H1 (cell line): ENCODE measurements at places on chromosomes 16 and 17. TPM values are rescaled to one million over a fixed set of nuclear protein-coding genes. Genes with fewer than 3 reads are reported as not detected.

DNA sequence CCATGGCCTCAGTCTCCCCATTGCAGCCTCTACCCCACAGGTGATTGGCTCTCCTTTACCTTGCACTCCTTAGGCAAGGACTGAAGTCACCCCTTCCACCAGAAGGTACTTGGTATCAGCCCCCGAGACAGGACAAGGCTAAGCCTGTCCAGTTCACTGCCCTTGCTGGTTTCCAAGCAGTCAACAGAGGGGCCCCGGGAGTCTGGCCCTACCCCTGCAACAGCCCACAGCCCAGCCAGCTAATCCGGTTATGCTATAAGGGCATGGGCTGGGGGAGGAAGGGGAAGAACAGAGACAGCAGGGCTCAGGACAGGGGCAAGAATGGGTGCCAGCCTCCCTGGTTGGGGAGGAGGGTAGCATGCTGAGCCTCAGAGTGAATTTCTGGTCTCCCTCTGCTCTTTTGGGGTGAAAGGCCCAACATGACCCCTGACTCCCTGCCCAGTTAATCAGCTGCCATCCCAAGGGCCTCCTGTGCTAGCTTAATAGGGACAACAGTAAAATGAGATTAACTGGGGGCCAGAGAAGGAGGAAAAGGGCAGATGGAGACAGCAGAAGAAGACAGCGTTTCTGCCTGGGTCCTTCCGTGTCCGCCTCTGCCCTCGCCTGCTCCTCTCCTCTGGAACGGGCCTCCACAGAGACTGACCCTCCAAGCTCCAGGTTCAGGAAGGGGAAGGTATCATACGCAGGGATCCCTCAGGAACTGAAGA, 10.7 kb downstream of the DLG4 start:
- peak overlapping the region; percentile 11; the same call in 1 of the 2 replicates for H3K27ac ChIP-seq
- DNase-seq, result no peak
- H3K4me3 ChIP-seq, result peak overlapping the region; percentile 36; the same call in 1 of the 2 replicates
- H3K36me3 ChIP-seq, result no peaks in the 10 kb centered on the region
- no peaks in the 10 kb centered on the region; the same call in 1 of the 2 replicates for H3K27me3 ChIP-seq
- H3K4me1 ChIP-seq, result peaks cover 35% of the 10 kb centered on the region

- peak overlapping the region; percentile 82 for H3K27ac ChIP-seq
- no peaks in the 10 kb centered on the region for H3K36me3 ChIP-seq
- H3K4me3 ChIP-seq, result peak overlapping the region; percentile 49
- H3K27me3 ChIP-seq, result peaks cover 15% of the 10 kb centered on the region; the same call in 1 of the 2 replicates
- no peak for DNase-seq
- H3K4me1 ChIP-seq, result peaks cover 40% of the 10 kb centered on the region
Observed at GRCh38 chr17:34156741-34157589, 98.1 kb upstream of the CCL2 start.

DNA sequence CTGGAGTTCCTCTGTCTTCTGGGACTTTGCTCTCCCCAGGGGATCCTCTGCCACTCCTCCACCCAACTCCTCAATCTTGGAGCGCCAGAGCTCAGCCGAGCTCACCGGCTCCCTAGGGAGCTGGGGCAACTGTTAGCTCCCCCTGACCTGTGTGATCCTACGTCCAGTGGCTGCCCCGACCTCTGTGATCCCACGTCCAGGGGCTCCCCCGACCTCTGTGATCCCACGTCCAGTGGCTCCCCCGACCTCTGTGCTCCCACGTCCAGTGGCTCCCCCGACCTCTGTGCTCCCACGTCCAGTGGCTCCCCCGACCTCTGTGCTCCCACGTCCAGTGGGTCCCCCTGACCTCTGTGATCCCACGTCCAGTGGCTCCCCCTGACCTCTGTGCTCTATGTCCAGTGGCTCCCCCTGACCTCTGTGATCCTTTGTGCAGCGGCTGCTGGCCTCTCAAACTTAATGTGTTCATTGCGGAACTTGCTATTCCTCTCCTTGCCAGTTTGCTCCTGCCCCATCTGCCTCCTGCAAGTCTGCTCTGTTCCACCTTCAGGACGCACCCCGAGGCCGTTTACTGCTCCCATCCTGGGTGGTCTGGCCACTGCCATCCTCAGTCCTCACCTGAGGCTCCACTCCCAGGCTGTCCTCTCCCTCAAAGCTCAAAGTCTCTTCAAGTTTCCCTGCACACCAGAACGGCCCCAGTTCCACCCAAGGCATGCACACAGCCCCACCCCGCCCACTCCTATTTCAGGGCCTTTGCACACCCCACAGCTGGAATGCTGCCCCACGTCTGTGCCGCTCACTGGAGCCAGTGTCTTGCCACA, 2.8 kb downstream of the VPS9D1 start:
- H3K27ac ChIP-seq, result no peak overlapping the region
- peaks cover 9% of the 10 kb centered on the region for H3K4me1 ChIP-seq
- H3K4me3 ChIP-seq, result no peak overlapping the region
- DNase-seq, result no peak
- peaks cover 37% of the 10 kb centered on the region for H3K27me3 ChIP-seq
- H3K36me3 ChIP-seq, result no peaks in the 10 kb centered on the region

DNA sequence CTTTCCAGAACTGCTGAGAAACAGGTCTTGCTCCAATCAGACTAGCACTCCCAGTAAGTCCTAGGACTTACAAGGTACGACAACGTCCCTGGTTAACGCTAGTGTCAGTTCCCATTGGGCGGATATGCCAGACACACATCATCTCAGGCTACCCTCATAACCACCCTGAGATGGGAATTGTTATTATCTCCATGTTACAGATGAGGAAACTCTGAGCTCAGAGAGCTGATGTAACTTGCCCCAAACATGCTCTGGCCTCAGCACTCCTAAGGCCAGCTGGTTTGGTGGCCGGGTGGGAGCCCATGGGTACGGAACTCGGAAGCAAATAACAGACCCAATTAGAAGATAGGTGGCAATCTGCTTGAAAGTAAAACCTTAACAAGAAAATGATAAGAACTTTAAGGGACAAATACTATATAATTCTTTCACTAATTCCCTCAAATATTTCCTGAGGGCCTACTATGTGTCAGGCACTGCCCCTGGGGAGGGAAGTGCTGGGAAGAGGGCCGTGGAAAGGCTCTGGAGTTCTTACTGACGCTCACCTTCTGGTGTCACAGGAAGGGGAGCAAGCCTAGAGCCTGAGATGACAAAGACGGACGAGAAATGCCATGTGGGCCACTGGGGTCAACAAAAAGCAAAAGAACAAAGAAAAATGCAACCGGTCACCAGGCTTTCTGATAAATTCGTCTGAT, 6.9 kb downstream of the CREBBP start:
- H3K4me1 ChIP-seq, result peaks cover 3% of the 10 kb centered on the region; the same call in 1 of the 2 replicates
- DNase-seq, result no peak
- no peak overlapping the region for H3K27ac ChIP-seq
- peaks cover 4% of the 10 kb centered on the region; the same call in 1 of the 2 replicates for H3K36me3 ChIP-seq
- no peak overlapping the region for H3K4me3 ChIP-seq

GRCh38 chr17:66507982-66508760, 205.8 kb downstream of the PRKCA start:
- no peak for DNase-seq
- H3K36me3 ChIP-seq, result no peaks in the 10 kb centered on the region
- H3K27me3 ChIP-seq, result no peaks in the 10 kb centered on the region
- no peak overlapping the region for H3K27ac ChIP-seq
- no peaks in the 10 kb centered on the region for H3K4me1 ChIP-seq

- H3K4me1 ChIP-seq, result no peaks in the 10 kb centered on the region
- no peaks in the 10 kb centered on the region for H3K27me3 ChIP-seq
- H3K27ac ChIP-seq, result no peak overlapping the region
- H3K4me3 ChIP-seq, result no peak overlapping the region
Observed at GRCh38 chr17:64177311-64178010, 47.5 kb upstream of the ERN1 start.

GRCh38 chr16:12387786-12388185, 411.3 kb downstream of the SNX29 start:
- no peak overlapping the region for H3K27ac ChIP-seq
- H3K4me1 ChIP-seq, result no peaks in the 10 kb centered on the region; the same call in 1 of the 2 replicates
- H3K4me3 ChIP-seq, result no peak overlapping the region
- no peaks in the 10 kb centered on the region for H3K27me3 ChIP-seq
- no peak for DNase-seq

GRCh38 chr16:66489385-66489784, 60.5 kb downstream of the TK2 start:
- no peak for DNase-seq
- H3K4me1 ChIP-seq, result no peaks in the 10 kb centered on the region; the same call in 1 of the 2 replicates
- H3K36me3 ChIP-seq, result no peaks in the 10 kb centered on the region
- H3K27ac ChIP-seq, result no peak overlapping the region

DNA sequence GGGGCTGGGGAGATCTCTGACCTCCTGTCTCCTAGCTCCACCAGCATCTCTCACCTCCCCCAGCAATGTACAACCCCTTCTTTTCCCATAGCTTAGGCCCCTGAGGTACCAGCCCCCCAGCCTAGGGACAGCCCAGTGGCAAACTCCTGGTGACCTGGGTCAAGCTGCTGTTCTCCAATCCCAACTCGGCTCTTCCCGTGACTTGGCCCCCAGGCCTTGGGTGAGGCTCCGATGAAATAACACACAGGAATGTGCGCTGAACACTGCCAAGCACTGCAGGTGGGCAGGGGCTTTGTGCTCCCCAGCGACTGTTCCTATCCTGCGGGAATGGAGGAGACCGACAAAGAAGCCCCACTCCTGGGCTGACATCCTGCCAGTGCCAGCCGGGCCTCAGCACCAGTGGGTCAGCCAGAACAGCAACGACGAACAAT, 63.7 kb upstream of the AMZ2 start:
- no peaks in the 10 kb centered on the region for H3K36me3 ChIP-seq
- no peaks in the 10 kb centered on the region; the same call in 1 of the 2 replicates for H3K4me1 ChIP-seq
- no peak overlapping the region for H3K27ac ChIP-seq
- no peak overlapping the region for H3K4me3 ChIP-seq
- no peak for DNase-seq
- no peaks in the 10 kb centered on the region for H3K27me3 ChIP-seq

DNA sequence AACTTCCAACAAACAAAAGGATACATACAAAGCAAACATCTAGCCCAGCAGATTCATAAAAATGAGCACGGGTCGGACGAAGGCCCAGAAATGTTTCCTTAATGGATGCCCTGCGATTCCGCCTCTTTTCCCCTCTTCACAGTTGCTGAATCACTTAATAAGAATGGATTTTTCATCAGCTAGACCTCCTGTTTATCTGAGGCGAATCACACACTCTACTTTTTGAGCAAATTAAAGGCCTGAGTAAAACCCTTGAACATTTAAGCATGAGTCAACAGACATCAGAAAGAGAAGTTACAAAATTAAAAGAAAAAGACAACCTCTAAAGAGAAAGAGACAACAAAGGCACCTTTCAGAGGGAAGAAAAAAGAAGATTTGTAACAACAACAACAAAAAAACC, 44.7 kb downstream of the HS3ST3A1 start:
- H3K36me3 ChIP-seq, result no peaks in the 10 kb centered on the region
- no peak overlapping the region for H3K4me3 ChIP-seq
- no peak overlapping the region for H3K27ac ChIP-seq
- DNase-seq, result no peak
- H3K4me1 ChIP-seq, result peaks cover 4% of the 10 kb centered on the region; the same call in 1 of the 2 replicates

GRCh38 chr16:53583401-53583800, 80.4 kb upstream of the AKTIP start:
- H3K27me3 ChIP-seq, result no peaks in the 10 kb centered on the region
- no peak overlapping the region for H3K4me3 ChIP-seq
- DNase-seq, result no peak
- no peaks in the 10 kb centered on the region for H3K36me3 ChIP-seq
- H3K4me1 ChIP-seq, result no peaks in the 10 kb centered on the region

DNA sequence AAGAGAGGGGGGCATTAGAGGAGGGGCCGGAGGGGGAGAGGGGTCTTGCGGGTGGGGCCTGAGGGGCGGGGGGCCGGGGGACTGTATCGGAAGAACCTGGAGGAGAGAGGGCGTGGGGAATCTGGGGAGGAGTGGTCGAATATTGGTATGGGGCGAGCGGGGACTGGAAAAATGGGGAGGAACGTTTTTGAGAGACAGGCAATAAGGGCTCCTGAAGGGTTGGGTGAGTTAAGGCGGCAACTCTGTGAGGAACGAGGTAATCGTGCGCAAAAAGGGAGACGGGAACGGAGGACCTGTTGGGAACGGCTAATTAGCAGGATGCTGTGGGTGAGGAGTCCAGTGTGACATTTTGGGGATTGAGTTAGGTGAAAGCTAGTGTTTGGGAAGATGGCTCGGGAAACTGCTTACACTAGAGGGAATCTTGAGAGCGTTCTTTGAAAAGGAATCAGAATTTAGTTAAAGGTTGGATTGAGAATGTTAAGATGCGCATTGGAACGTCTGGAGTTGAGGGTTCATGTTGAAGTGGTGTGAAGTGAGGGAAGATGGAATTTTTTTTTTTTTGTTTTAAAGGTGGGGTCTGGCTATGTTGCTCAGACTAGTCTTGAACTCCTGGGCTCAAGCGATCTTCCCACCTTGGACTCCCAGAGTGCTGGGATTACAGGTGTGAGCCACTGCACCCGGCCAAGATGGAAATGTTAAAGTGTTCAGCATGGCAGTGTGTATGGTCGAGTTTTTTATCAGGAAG, 662 bp downstream of the WIPF2 start:
- no peaks in the 10 kb centered on the region for H3K27me3 ChIP-seq
- H3K27ac ChIP-seq, result 0 out of 2 replicates have a peak overlapping the region, but pooled peaks have one; percentile 43
- H3K36me3 ChIP-seq, result no peaks in the 10 kb centered on the region
- no peaks in the 10 kb centered on the region for H3K4me1 ChIP-seq
- DNase-seq, result peak; percentile 29

DNA sequence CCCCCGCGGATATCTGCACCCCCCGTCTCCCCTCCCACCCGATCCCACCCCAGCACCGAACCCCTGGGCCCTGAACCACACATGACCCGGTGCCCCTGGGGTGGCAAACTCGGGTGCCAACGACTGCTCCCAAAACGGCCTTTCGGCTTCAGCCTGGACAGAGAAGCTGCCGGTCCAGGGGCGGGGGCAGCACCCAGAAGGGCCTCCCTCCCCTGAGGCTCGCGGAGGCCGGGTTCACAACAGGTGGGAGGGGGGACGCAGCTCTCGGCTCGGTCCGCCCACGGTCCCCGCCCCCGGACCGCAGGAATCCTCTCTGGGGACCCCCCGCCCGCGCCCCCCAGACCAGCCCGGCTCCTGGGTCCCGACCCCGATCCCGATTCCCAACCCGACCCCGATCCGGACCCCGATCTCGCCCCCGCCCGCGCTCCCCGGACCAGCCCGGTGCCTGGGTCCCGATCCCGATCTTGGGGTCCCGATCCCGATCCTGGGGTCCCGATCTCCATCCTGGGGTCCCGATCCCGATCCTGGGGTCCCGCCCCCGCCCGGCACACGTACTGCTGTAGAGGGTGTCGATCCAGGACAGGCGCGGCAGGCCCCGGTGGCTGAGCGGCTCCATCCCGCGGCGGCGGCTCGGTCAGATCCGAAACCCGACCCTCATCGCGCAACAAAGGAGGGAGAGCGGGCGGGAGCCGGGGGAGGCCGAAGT, 516 bp downstream of the ABR start:
- DNase-seq, result peak; percentile 82
- H3K4me3 ChIP-seq, result peak overlapping the region; percentile 62
- no peak overlapping the region for H3K27ac ChIP-seq
- no peaks in the 10 kb centered on the region for H3K27me3 ChIP-seq
- no peaks in the 10 kb centered on the region for H3K36me3 ChIP-seq

Gene NETO2
- 8.0 and 12.5 TPM in 2 replicates for total RNA-seq

Gene KRTAP4-11
- total RNA-seq, result not detected in 2 replicates

Gene CIBAR2
- not detected in 2 replicates for total RNA-seq
